ENCODE measurements at places on chromosomes 7 and 10.

GRCh38 chr7:13976594-13976993 lies 12.9 kb downstream of the ETV1 start:
- no peak for DNase-seq

GRCh38 chr7:6505685-6506559 lies 45.3 kb downstream of the GRID2IP start:
- DNase-seq = no peak

DNA sequence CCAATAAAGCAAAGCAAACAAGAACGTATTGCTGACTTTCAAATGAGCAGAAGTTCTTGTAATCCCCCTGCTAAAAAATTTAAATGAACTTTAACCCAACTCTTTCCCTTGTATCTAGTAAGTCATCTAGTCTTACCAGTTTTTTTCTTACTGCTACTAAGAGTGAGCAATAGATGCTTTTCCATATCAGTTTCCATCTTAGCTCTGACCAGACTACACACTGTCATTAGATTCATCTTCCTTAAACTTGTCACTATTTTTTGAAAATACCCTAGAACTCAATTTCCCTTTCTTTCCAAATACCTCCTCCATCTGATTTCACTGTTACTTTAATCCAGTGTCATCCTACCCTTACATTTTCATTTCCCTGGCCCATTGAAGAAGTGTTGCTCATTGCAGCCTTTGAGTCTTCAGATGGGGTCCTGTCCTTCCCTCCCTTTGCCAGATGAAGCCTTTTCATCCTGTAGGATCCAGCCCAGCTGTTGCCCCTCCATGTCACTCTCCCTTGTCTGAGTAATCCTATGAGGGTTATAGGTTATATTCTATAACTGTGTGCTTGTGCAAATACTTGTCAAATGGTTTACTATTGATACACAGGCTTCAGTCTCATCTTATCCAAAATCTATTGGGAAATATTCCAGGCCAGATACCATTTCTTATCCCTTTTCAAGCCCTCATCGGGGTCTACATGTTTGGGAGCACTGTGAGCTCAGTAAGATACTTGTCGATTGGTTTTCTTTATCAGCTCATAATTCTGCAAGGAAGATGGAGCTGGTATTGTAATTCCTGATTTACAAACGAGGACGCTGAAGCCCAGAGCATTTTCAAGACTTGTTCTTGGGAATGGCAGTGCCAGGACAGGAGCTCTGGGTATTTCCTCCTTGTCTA lies 51.5 kb upstream of the ITGB1 start:
- no peak for DNase-seq

DNA sequence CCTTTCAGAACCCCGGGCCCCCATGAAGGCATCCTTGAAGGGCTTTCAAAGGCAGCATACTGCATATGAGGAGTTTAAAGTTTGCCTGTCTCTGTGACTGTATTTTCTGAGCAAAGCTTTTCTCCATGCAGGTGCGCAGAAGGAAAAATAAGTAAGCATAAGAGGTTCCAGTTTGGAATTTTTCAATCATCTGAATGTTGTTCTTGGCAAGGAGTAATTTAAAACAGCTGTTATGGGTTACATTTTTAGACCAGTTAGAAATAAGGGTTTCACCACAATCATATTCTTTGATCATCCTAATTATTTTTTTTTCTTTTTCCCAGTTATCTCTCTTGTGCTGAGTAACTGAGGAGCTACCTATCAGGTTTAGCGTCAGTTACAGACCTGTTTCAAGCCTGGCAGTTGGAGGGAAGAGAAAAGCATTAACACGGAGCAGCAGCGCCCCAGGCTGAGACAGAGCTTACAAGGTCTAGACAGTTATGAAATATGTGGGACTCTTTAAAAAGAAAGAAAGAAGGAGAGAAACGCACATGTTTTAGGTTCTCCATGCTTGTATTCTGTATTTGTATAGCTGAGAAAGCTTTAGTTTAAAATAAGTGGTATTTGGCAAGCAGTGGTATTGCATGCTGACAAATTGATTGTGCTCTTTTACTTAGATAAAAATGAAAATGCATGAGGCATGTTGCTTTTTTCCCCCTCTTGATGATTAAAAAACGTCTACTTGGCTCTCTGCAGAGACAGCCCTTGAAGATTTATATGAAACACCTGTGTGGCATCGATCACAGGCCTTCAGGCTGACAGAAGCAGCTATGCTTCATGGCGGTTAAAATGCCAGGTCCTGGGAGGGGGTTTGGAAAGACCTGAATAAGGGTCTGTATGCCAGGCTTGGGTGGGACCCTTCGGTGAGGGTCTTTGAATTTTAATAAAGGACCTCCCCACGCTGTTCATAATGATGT lies 157.6 kb downstream of the GRK5 start:
- DNase-seq = no peak

DNA sequence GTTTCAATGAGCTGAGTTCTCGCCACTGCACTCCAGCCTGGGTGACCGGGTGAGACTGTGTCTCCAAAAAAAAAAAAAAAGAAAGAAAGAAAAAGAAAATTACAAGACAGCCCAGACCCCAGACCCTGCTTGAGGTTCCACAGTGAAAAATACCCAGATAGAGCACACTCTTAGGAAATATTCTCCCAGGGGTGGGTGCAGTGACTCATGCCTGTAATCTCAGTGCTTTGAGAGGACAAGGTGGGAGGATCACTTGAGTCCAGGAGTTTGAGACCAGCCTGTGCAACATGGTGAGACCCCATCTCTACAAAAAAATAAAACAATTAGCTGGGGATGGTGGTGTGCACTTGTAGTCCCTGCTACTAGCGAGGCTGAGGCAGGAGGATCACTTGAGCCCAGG lies 41.1 kb upstream of the GTF2IRD1 start:
- no peak for DNase-seq

DNA sequence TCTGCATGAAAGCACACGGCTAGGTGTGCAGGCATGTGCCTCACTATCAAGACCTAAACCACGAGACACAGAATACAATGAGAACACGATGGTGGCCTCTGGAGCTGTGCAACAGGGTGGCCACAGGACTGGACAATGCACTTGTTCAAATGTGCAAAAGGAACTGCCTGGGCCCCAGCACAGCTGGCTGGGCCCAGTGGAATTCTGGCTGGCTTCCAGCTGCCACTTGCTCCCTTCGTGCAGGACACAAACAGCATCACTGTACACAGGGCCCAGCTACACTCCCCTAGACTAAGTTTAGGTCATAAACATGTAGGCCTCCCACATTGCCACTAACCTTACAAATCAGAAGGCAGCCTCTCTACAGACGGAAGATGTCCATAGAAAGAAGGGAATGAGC lies 23.4 kb downstream of the DOCK4 start:
- DNase-seq = no peak

- no peak for DNase-seq
Observed at GRCh38 chr7:51080622-51081269, 235.9 kb downstream of the COBL start.

All from activated CD4-positive, alpha-beta T cell treated with anti-CD3 and anti-CD28 coated beads, Interleukin-2, amount 50 U/mL, for 16 hours (primary cell).